AG04450 (cell line): ENCODE measurements at places on chromosomes 12 and 14.

GRCh38 chr12:8590842-8591545, 21.7 kb downstream of the AICDA start:
- DNase-seq: no peak

DNA sequence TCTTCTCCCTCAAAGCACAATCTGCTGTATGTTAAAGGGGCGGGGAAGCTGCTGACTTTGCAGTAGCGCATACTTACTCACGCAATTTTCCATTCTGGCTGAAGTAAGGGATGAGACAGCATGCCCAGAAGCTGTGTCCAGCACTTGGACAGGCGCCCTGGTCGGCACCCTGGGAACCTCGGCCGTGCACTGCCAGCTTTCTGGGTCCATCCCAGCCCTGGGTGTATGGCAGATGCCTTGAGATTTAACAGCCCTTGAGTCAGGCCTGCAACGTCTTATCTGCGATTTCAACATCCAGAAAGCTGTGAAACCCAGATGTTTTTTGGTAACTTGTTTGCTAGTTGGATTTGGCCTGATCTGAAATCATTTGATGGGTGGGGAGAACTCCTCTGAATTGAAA, 16.1 kb downstream of the EML1 start:
- peak; percentile 41 for DNase-seq

DNA sequence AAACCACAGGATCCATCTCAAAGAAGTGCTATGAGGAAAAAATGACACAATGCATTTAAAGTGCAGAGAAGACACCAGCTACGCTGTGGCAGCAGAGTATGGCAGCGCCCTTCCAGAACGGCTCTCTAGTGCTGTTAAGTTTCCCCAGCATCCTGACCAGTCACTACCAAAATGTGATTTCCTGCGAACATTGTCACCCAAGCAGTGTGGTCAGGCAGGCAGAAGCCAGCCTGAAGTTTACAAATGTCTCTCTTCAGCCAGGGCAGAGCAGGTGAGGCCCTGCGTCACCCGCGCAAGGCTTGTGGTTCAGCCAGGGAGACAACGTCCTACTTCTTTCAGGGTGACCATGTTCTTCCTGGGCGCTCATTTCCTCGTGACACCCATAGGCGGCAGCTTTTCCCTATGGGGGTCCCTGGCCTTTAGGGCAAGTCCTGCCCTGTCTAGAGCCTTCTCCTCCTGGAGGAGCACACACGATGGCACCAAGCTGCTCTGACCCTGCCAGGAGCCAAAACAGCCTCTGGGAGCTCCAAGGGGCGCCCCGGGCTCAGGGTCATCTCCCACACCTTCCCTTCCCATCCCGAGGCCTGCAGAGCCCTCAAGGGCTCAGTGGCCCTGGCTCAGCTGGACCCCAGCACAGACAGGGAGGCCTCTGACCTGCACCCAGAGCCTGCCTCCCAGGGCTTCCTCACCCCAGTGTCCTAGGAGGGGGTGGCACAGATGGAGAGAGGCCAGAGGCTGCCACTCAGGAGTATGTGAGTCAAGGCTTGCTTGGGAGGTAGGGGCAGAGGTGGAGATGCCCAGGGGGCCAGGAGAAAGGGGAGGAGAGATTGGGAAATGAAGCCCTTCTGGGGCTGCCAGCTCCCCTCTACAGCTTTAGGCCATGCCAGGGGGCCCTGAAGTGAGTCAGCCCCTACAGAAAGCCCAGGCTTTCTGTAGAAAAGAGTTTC, 41.9 kb downstream of the PSMA6 start:
- DNase-seq: no peak

- peak; percentile 11 for DNase-seq
These were observed 27.4 kb upstream of the GUCY2C start for GRCh38 chr12:14723763-14724162.

DNA sequence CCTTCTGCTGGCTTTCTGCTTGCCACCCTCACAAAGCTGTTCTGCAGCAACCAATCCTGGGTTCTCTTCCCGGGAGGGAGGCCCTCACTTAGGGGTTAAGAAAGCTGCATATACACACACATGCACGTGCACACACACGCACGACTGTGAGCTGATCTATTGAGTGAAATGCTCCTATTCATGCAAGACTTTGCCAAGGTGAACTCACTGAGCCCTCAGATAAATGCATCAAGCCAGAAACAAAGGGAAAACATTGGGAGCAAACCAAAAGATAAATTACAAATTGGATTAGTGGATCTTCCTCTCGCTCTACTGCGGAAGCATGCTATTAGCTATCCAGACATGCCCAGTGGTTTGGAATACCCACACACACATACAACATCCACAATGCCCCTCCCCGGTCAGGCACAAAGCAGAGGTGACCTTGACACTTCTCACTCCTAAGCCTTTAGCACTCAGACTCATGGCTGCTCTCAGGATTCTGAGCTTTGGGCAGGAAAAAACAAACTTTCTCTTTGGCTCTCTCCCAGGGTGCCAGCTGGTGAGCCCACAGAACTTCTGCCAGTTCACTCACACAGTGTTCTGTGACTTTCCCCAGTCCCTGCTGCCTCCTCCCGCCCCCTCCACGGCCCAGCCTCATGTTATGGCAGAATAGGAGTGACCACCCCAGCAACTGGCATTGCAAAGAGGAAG, 320.0 kb downstream of the DPF3 start:
- no peak for DNase-seq

GRCh38 chr12:106711316-106711715, 63.2 kb upstream of the RIC8B start:
- DNase-seq: no peak

DNA sequence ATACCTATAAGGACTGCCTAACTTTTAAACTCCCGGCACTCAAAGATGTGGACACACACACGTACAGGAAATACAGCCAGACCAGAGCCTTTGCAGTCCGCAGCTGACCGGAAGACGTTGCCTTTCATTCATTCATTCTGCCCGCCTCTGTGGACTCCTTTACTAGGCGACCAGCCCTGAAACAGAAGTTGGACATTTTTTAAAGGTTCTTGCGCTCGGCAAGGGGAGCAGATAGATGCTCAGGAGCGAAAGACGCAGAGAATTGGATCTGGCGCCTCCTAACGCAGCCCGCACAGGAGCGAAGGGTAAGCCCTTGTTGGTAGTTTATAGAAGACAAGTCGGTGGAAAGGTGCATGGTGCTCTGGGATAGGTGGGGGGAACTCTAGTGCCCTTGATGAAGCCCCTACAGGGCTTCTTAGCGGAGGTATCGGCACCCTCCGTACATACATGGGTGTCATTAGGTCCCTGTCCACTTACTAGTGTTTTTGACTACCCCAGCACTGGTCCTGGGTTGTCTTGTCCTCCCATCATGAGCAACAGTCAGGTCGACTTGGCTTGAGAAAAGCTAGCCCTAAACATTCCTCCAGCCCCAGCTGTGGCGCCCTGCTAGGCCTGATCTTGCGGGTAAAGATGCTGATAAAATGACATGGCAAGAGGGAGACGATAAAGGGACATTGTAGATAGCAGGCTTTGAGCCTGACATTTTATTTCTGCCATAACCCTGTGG, at the start of gene KDM2B:
KDM2B (minus strand) TSS at position 65 of the 727 bp plus-strand sequence. CDS start 112 bp downstream, outside the sequence.
- DNase-seq: no peak

- no peak for DNase-seq
These were observed 268.2 kb downstream of the DPF3 start for GRCh38 chr14:72625689-72626088.

DNA sequence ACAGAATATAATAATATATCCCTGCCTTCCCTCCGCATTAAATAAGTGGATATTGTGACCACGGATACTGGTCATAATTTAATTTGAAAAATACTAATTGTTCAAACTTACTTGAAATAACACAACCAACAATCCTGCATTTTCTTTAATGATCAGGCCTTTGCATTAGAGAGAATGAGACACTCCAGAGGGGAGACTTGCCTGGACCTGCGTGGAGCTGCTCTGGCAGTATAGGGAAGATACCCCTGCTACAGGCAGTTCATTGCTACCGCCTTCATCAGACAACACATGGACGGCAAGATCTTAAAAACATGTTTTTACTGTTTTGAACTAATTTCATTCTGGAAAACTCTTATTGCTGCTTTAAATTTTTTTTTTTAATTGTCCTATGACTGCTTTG, 211.0 kb upstream of the FAR2 start:
- DNase-seq: no peak

GRCh38 chr12:129753586-129753985, 150.2 kb downstream of the TMEM132D start:
- DNase-seq: no peak

GRCh38 chr14:102688290-102688689, 89.0 kb upstream of the TRAF3 start:
- no peak for DNase-seq

DNA sequence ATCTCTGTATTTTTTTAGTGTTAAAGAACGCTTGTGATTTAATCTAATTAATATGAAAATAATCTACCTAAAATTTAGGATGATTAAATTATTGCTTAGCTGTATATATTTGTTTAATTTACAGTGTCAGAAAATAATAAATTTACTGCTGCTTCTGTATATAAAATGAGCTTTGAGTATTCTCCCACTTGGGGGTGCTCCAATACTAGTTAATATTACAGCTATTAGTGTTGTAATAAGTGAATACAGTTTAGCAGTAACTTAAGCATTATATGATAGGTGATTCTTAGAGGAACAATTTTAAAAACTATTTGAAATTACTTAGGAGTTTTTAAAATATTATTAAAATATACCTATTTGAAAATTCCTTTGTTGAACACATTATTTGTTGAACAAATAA, 62.2 kb downstream of the PAPOLA start:
- DNase-seq: no peak

DNA sequence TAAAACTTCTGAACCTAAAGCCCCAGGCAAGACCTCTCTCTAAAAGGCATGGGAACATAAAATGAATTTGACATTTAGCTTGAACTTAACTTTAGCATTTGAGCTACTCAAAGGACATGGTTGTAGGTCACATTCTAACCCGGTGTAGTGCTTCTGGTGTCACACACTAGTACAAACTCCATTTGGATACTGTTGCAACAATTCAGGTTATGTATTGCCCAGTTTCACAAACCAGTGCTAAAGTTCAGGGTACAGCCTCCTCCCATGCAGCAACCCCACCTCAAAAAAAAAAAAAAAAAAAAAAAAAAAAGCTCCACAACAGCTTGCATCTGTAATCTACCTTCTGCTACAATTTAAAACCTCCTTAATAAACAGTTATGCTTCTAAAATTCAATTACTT, 7.8 kb downstream of the PPTC7 start:
- no peak for DNase-seq

- no peak for DNase-seq
These were observed 970 bp downstream of the CDH24 start for GRCh38 chr14:23056145-23056955.

DNA sequence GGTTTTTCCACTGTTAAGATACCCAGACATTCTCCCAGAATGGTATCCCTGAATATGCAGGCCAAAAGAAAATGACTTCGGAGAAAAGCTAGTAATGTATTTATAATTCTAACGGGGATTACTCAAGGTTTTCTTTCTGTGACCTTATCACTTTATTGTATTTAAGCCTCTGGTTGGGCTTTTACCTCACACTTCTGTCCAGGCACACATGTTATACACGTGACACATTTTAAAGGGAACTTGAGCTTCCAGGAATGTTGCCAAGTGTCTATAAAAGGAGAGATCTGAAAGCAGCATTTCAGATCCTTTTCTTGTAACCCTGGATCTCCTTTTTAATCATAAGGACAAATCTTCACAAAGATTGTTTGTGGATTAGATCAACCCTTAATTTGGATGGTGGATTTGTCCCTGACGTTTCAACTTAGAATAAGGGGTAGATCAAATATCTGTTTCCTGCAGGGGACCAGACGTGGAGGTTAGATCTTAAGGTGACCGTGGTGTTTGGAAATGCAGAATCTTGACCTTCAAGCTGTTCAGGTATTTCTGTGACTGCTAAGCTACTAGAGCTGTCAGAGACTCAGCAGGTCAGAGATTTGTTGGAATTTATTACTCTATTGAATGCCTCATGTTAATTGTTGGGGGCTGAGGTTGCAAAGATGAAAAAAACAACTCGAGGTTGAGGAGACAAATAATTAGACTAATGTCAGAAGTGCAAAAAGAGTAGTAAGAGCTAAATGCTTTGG, 1.5 kb downstream of the CIPC start:
- peak; percentile 21 for DNase-seq

GRCh38 chr14:102824832-102825231, 47.6 kb downstream of the TRAF3 start:
- DNase-seq: no peak

GRCh38 chr12:76250256-76250655, 98.0 kb downstream of the BBS10 start:
- DNase-seq: no peak

GRCh38 chr12:66066137-66066928, 64.2 kb downstream of the LLPH start:
- peak; percentile 59 for DNase-seq

- no peak for DNase-seq
These were observed 121.8 kb downstream of the SLC38A6 start for GRCh38 chr14:61102549-61103466.

GRCh38 chr12:117313926-117314325, 47.5 kb downstream of the NOS1 start:
- no peak for DNase-seq

GRCh38 chr12:82833481-82833880, 146.8 kb downstream of the TMTC2 start:
- no peak for DNase-seq

DNA sequence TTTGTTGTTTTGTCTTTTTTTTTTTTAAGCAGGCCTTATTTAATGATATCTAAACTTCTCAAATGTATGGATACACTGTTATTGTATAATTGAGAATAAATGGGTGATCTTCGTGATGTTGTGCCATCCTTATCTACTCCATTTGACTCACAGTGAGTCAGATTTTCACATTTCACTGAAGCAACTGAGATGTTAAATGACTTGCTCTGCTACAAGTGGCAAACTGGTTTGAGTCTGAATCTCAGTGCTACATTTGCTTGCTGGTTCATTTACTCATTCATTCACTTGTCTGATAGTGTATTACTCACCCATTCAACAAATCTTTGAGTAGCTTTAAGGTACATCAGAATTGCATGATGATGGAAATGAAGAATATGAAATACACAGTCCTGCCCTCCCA, 2.6 kb downstream of the KIAA0586 start:
- no peak for DNase-seq

- no peak for DNase-seq
These were observed 39.1 kb upstream of the CRADD start for GRCh38 chr12:93638095-93638494.

- no peak for DNase-seq
These were observed 7.0 kb downstream of the KRT80 start for GRCh38 chr12:52184813-52185212.

- no peak for DNase-seq
These were observed 115.4 kb downstream of the SINHCAF start for GRCh38 chr12:31210541-31210940.

DNA sequence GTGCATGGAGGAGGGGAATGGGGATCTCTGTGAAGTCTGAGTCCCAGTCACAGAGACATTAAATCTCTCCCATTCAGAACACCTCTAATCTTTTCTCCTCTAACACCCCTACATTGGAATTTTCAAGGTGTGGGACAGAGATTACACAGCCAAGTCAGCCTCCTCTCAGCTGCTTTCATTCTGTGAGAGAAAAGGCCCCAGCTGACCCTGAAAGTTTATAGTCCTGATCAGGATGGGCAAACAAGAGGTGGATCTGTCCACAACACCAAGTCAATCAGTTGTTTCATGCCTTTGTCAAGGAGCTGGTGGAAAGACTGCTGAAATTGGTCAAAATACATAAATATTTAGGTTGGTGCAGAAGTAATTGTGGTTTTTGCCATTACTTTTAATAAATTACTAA, 218.9 kb downstream of the SEC23A start:
- DNase-seq: no peak
